ENCODE measurements at places on chromosomes 2 and 18.

- no peak for DNase-seq
Measured at GRCh38 chr18:28880856-28881255, 703.9 kb upstream of the CDH2 start.

DNA sequence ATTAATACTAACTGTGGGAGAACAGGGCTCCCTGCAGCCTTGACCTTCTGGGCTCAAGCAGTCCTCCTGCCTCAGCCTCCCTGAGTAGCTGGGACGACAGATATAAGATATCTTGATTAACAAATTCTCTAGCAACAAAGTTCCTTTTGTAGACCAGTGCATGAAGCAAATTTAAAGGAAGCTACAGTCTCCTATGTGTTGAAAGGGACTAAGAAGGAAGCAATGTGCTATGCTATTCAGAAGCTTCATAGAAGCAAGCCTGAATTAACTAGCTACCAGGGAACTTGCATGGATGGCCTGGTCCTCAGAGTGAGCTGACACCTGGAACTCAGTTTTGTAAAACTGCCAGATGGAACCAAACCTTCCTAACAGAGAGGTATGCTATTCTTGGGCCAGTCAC is 33.2 kb downstream of the RAPH1 start:
- no peak for DNase-seq

GRCh38 chr18:78971511-78972245 is 7.9 kb upstream of the SALL3 start:
- no peak for DNase-seq

- DNase-seq = no peak
Measured at GRCh38 chr2:50443868-50444630, 587.9 kb downstream of the NRXN1 start.

- DNase-seq = no peak
Measured at GRCh38 chr18:35494251-35495220, 3.2 kb downstream of the INO80C start.

- no peak for DNase-seq
Measured at GRCh38 chr2:200199005-200199404, 107.5 kb upstream of the SPATS2L start.

DNA sequence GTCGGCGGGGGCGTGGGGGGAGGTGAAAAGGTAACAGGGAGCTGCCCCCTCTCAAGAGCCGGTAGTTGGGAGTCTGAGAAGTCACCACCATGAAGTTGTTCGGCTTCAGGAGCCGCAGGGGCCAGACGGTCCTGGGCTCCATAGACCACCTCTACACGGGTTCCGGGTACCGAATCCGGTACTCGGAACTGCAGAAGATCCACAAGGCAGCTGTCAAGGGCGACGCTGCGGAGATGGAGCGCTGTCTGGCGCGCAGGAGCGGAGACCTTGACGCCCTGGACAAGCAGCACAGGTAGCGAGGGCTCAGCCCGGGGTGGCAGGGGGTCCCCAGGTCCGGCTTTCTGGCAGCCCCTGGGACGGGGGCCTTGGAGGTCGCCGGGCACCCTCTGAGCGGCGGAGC is 47.1 kb upstream of the ZNF519 start:
- DNase-seq = no peak

DNA sequence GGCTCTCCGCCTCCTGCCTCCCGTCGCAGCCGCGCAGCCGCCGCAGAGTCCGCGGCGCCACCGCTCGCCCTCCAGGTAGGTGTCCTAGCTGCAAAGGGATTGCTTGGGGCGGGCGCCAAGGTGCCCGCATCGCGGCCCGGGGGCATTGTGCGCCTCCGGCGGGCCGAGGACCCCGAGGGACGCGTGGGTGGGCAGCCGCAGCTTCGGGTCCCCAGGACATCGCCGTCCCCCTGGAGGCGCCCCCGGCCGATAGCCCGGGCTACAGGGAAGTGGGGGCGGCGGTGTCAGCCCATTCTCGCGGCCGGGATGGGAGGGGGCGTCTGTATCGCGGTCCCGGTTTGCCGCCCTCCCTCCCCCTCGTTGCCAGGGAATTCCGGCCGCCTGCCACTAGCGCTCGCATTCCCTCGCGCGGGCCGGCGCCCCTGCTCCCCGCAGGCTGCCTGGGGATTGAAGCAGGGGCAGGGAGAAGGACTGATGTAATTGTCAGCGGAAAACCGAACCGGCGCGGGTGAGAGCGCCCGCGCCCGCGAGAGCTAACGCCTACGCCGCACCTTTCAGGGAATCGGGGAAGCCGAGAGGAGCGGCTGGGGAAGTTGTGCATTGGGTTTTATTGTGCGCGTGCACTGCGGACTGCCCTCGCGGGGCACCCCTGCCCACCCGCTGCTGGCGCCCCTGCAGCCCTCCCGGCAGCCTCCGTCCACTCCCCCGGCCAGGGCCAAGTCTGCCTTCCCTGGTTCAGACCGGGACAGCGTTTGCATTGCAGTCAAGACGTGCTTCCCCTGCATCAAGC is 483 bp downstream of the OSBPL6 start:
- DNase-seq = peak; percentile 65

DNA sequence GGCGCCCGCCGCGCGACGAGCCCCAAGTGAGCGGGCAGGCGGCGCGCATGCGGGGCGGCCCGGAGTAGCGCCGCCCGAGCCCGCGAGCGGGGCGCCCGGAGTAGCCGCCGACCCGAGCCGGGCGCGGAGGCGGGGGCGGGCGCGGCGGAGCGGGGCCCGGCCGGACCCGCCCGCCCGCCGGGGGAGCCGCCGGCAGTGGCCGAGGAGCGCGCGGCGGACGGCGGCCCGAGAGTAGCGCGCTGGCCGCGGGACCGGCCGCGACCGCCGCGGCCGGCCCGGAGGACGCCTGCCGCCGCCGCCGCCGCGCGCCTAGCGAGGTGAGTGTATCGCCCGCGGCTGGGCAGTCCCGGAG is at the start of gene GALNT1:
Gene GALNT1 (plus strand): TSS at position 195 of the 352 bp plus-strand sequence. CDS start 72,923 bp downstream, outside the sequence.
- DNase-seq = no peak

GRCh38 chr2:98647636-98648035 is 39.2 kb downstream of the UNC50 start:
- no peak for DNase-seq

GRCh38 chr2:100182494-100183361 is 40.3 kb upstream of the AFF3 start:
- no peak for DNase-seq

DNA sequence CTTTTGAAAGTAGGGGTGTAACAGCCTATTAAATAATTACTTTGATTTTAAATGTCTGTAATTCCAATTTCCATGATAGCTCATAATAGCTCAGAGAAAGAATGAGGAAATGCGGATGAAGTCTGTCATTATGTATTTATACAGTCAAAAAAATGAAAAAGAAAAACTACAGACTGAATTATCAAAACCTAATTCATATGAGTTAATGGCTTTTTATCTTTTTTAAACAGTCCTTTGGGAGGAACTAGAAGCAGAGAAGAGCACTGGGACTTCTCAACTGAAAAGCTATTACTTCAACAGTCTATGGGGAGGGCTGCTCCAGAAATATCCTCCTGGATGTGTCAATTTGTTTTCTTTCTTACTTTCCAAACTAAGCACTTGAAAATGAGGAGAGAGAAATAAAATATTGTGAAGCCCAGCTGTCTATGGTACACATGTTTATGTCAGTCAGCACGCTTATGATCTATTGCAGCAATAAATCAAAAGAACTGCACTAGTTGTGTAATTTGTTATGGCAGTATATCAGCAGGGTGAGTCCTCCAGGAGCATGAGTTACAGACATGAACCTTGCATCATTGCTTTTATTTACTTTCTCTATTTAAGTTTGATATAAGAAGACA is 1550.2 kb downstream of the LRP1B start:
- peak; percentile 66 for DNase-seq

DNA sequence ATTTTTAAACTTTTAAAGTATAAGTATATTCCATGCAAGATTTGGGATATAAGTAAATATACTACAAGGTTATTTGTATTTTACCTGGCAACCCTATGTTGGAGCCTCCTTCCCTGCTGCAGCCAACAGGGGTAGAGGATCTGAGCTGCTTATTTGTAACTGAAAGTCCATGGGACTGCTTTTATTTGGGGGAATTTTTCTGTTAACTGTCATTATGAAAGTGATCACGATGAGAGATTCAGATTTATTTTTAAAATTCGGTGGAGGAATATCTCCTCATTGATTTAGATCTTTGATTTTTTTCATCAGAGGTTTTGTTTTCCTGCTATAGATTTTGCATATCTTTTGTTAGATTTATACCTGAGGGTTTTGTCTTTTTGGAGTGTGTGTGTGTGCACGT is 215.9 kb downstream of the PRKCE start:
- no peak for DNase-seq

- DNase-seq = no peak
Measured at GRCh38 chr2:102975996-102976975, 214.5 kb downstream of the TMEM182 start.

DNA sequence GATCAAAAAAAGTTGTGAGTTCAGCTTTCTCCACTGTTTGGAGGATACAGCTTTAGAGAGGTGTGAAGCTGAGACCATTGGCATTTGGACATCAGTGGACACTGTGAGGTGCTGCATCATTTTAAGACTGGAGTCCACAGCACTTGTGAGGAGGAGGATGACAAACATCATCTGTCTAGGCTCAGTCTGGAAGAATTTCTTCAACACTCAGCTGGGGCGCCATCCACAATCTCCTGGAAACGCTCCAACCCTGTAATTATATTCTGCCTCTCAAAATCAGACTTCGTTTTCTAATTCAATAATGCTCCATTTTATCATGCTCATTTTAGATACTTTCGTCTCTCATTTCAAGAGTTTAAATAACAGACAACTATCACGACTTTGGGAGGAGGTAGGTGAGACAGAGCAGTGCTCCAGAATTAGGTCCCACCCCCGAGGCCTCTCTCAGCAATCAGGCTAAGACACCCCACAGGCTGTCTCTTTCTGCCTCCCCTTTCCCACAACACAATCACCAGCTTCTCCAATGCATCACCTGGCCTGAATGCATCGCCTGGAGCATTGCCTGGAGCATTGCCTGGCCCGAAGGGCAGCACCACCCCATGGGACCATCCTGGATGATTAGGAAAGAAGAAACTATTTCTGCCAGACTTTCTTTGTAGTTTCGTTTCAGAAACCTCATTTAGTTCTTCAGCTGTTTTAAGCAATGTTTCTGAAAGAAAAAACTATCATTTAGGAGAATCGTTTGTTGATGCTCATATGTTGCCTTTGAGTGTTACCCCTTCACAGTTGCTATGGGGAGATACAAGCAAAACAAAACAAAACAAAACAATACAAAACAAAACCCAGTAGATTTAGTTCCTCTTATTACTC is 37.0 kb upstream of the DPP10 start:
- no peak for DNase-seq

GRCh38 chr18:62648045-62648678 is 67.2 kb upstream of the PHLPP1 start:
- no peak for DNase-seq

DNA sequence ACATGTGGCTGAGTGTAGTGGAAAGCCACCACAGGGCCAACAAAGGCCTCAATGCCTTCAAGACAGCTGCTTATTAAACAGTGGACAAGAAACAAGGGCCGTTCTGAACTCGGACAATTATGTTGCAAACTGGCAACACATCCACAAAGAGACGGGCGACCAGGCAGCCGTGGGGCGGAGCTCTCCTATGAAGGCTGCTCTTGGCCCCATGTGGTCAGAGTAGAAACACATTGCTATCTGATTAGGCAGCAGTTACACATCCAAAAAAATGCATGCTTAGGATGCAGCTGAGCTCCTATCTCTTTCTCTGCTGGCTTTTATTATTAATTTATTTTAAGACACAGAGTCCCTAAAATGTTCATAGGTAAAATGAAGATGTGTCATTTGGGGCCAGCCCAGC is 163.4 kb downstream of the TMEM163 start:
- DNase-seq = peak; percentile 5

DNA sequence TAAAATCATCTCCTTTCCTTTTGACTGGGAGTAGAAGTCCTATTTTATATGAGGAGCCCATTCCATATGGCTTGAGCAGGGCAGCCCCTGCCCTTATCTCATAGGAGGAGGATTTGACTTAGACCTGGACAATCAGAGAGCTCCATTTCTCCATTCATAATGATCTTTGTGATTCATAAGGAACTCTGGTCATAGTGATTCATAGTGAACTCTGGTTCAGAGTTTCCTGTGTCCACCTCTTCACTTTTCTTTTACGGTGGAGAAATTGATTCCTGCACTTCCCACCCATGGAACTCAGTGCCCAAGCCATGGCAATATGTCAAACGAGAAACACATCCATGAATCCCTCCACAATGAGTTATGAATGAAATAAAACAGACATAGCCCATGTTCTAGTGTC is 12.8 kb upstream of the MYO3B start:
- peak; percentile 33 for DNase-seq

DNA sequence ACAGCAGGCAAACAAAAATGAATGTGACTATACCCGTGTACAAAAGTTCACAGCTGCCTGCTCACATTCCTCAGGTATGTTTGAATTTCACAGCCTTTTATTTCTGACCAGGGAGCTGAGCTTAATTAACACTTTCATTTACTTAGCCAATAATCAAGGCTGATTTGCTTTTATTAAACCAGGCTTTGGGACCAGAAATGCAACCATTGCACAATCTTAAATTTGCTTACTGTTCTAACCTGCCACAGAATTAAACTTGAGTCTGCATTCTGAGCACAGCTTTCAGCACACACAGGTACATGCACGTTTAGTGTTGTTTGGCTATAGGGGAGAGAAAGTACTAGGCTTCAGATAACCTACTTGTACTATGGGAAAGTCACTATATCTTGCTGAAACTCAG is 372.4 kb upstream of the ATP5MC3 start:
- no peak for DNase-seq

- DNase-seq = no peak
Measured at GRCh38 chr2:59046401-59047372, 805.6 kb upstream of the FANCL start.

DNA sequence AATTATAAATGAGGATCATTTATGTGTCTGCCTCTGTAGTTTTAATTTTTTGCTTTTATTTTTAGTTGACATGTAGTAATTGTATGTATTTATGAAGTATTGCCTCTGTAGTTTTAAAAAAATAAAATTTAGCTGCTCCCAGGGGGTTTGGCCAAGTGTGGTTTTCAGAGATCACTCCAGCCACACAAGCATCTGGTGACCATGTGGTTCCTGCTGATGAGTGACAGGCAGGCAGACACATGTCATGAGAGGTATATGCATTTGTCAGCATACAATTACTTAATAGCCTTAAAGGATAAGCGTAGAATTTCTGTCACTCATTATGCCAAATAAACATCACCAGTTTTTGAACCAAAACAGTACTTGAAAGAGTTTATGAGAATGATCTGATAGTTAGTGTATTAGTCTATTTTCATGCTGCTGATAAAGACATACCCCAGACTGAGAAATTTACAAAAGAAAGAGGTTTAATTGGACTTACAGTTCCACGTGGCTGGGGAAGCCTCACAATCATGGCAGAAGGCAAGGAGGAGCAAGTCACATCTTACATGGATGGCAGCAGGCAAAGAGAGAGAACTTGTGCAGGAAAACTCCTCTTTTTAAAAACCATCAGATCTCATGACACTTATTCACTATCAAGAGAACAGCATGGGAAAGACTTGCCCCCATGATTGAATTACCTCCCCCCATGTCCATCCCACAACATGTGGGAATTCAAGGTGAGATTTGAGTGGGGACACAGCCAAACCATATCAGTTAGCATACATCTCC is 29.6 kb downstream of the MREG start:
- peak; percentile 56 for DNase-seq

DNA sequence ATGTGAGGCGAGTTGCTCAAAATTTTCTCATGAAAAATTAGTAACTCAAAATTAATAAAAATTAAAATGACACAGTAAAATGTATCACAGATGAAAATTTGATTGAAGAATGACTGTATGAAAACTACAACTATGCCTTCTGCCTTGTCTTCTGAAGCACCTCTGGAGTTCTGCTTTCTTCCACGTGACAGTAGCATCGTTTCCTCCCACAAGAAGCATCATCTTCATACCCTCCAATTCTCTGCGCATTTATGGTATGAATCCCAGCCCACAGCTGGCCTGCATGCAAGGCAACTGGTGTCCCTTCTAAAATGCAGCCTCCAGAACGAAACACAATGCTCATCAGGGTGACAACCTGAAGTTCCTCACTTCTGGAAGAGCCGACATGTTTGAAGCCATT is 189.9 kb downstream of the MYO1B start:
- DNase-seq = no peak

Measured in LHCN-M2 (cell line).